ENCODE measurements at places on chromosomes 13 and 19.

- no peak for DNase-seq
Measured at GRCh38 chr13:23658929-23659541, 88.8 kb downstream of the TNFRSF19 start.

DNA sequence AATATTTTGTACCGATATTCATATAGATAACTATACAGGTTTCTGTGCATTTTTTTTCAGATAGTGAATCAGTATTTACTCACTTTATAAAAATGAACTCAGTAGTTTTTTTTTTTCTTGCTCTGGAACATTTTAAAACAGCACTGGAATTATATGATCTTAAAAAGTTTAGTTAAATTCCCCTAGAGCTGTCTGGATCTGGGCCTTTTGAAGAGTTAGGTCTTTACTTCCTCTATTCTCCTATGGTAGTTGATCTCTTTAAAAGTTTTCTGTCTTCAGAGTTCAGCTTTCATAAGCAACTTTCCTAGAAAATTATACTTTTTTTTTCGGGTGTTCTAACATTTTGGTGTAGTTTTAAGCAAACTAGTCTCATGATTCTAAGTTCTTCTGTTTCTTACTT is 21.8 kb upstream of the RBM26 start:
- no peak for DNase-seq

- DNase-seq = peak; percentile 27
Measured at GRCh38 chr13:26946684-26947343, 186.2 kb upstream of the GPR12 start.

GRCh38 chr13:26908126-26908525 is 147.5 kb upstream of the GPR12 start:
- DNase-seq = no peak

DNA sequence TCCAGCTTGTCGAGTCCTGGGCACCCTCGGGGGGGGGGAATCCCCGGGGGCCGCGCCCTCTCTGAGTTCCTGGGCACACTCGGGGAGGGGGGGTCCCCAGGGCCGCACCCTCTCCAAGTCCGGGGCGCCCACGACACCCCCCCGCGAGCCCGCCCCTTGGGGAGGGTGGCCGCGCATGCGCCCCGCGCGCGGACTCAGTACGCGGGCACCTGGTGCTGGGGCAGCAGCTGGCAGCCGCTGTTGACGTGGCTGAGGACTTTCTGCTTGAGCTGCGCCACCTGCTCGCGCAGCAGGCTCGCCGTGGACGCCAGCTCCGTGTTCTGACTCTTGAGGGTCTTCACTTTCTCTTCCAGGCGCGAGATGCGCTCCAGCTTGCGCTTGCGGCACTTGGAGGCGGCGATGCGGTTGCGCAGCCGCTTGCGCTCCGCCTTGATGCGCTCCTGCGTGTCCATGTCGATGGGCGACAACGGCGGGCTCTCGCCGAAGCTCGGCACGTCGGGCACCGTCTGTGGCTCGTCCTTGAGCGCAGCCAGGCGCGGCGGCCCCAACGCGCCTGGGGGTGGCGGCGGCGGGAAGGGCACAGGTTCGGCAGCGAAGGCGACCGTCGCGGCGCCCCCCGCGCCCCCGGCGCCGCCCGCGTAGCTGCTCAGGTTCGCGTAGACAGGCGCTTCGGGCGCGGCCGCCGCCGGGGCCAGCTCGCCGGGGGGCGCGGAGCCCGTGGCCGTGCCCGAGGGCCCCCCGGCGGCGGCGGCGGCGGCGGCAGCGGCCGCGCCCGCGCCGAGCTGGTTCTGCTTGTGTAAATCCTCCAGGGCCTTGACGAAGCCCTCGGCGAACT is 958 bp downstream of the JUND start:
- DNase-seq = peak; percentile 7

GRCh38 chr19:42352301-42353259 is 27.1 kb downstream of the MEGF8 start:
- DNase-seq = no peak

GRCh38 chr19:17318966-17319365 is 9.6 kb downstream of the DDA1 start:
- no peak for DNase-seq

DNA sequence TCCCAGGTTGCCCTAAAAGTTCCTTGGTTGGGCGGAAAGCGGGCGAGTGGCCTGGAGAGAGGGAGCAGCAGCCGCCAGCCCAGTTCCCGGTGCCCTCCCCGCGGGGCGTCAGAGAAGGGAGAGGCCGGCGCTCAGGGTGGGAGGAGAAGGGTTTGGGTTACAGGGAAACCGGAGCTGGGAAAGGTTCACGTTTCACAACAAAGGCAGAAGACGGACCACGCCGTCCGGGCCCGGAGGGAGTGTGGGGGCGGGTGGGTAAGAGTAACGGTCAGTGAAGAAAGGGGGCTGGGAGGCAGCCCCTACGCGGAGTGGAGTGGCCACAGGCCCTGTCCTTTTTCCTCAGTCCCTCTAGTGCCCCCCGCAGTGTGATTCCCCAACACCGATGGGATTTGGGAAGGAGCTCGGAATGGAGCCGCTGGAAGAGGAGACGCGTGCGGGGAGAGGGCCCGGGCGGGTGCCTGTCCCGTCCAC is 1.6 kb downstream of the SIX5 start:
- no peak for DNase-seq

All from bone marrow (tissue), 2 donors.